Tibial nerve (tissue), 4 donors: ENCODE measurements at places on chromosomes 2 and 18. TPM values are rescaled to one million over a fixed set of nuclear protein-coding genes. Genes with fewer than 3 reads are reported as not detected.

ACMSD gene
- not detected for total RNA-seq

RAB11FIP5 gene
- 39.3 TPM for total RNA-seq

RESP18 gene
- total RNA-seq, result not detected

GRP gene
- total RNA-seq, result not detected

CELF4 gene
- total RNA-seq, result not detected

COBLL1 gene
- total RNA-seq, result 117 TPM

L3MBTL4 gene
- total RNA-seq, result 9.0 TPM

SETBP1 gene
- 28.5 TPM for total RNA-seq

ALS2 gene
- total RNA-seq, result 35.8 TPM

SERPINB13 gene
- not detected for total RNA-seq

RAB17 gene
- 2.1 TPM for total RNA-seq

DNER gene
- total RNA-seq, result 6.7 TPM

AMMECR1L gene
- 15.1 TPM for total RNA-seq

MOGAT1 gene
- not detected for total RNA-seq

IL1RL1 gene
- total RNA-seq, result 6.1 TPM

KCNJ3 gene
- 6.6 TPM for total RNA-seq

TTN gene
- 15.5 TPM for total RNA-seq

LIMS3 gene
- 8.5 TPM for total RNA-seq

ANKRD44 gene
- total RNA-seq, result 48.9 TPM

SRD5A2 gene
- total RNA-seq, result not detected

ALPP gene
- not detected for total RNA-seq

GRHL1 gene
- total RNA-seq, result 4.2 TPM

VWC2L gene
- total RNA-seq, result not detected

ZSWIM2 gene
- not detected for total RNA-seq

CAPN14 gene
- not detected for total RNA-seq

EPHA4 gene
- 42.2 TPM for total RNA-seq

HSPD1 gene
- 110 TPM for total RNA-seq

ZSCAN30 gene
- total RNA-seq, result 28.8 TPM

FBXO15 gene
- total RNA-seq, result 4.4 TPM

CEBPZOS gene
- 28.2 TPM for total RNA-seq

ANKRD62 gene
- not detected for total RNA-seq

AFF3 gene
- 24.5 TPM for total RNA-seq
